ENCODE measurements at places on chromosomes 13 and 19.
A peak's percentile ranks its signal among the peaks of the same experiment; 100 is the strongest.

GRCh38 chr19:27753622-27754021 is 1459.3 kb downstream of the UQCRFS1 start:
- no peak for DNase-seq

- no peak for DNase-seq
These were observed 34.5 kb downstream of the SHISA2 start for GRCh38 chr13:26017196-26017921.

- DNase-seq, result peak; percentile 50
These were observed 379.2 kb upstream of the MIR17HG start for GRCh38 chr13:90968166-90968904.

DNA sequence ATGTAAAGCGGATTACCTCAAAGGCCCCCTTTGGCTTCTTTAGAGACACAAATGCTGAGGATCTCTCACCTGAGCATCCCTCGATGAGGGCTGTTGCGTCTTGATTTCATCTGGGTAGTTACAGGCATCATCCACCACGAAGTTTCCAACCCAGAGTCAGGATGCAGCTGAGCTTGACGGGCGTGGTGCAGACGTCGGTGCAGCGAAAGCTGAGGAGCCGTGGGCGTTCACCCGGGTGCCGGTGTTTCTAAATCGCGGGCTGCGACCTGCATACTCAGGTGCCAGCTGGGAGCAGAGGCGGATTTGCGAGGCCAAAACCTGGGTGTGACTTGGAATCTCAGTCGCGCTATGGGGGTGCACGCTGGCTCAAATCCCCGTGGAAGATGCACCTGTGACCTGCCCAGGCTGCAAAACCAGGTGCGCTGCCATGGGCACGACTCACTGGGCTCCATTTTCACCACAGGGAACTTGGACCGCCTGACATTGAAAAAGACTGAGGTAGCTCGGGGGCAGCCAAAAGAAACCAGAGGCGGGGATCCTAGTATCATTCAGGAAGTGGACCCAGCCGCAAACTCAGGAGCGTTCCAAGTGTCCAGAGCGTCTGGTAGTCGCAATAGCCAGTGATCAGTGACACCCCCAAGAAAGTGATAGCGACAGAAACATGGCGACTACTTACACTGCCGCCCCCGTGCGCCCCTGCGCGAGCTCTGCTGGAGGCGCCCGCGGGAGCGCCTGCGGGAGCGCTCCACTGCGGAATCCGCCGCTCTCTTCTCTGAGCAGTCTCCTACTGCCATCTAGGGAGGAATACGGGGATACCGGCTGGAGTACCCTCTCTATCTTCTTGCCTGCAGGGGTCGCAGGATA is 36.4 kb upstream of the IGFL4 start:
- DNase-seq, result peak; percentile 72

DNA sequence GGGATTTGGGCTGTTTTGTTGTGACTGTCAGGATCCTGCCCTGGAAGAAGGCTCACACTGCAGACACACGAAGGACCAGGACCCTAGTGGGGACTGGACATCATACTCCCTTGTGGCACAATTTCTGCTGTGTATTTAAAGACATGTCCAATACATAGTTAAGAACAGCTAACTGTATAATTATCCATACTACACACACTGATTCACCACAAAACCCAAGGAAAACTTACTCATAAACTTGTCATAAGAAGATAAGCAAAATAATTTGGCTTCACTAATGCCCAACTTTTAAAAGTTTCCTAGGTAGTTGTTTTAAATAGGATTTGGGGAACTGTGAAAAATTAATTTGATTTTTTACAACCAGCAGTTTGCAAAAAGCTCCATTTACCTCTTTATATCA is 46.1 kb downstream of the LATS2 start:
- DNase-seq, result no peak

DNA sequence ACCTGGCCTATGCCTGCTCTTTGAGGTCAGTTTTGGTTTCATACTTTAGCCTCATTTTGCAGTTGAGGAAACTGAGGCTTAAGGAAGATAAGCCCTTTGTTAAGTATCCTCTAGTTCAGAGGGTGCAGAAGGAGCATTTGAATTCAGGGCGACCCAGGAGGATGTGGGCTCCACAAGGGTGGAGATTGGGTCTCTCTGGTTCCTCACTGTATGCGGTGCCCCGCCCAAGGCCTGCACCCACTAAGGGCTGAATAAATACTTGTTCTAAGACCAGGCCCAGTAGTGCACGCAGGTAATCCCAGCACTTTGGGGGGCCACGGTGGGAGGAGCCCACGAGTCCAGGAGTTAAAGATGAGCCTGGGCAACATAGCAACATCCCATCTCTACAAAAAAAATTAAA is 768 bp upstream of the SLC44A2 start:
- no peak for DNase-seq

GRCh38 chr19:17625980-17626379 is 62.2 kb downstream of the UNC13A start:
- no peak for DNase-seq

GRCh38 chr19:1145635-1146411 is 28.2 kb downstream of the SBNO2 start:
- no peak for DNase-seq

DNA sequence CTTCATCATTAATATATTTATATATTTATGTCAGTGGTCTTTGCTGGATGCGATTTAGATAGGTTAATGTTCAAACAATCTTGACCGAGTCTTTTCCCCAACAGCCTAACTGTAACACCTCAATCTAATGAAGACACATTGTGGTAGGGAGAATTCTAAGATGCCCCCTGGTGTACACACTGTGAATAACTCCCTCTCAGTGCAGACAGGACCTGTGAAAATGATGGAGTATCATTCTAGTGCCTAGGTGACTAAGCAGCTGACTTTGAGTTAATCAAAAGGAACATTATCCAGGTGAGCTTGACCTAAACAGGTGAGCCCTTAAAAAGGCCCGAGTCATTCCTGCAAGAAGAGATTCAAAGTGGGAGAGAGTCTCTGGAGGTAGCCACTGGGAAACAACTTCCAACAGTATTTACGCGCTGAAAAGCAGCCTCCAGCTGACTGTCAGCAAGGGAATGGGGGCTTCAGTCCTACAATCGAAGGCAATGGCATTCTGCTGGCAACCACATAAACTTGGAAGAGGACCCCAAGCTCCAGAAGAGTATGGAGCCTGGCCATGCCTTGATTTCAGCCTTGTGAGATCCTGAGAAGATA is 28.0 kb upstream of the KBTBD7 start:
- peak; percentile 44 for DNase-seq
